ENCODE measurements at places on chromosomes 2 and 18.

DNA sequence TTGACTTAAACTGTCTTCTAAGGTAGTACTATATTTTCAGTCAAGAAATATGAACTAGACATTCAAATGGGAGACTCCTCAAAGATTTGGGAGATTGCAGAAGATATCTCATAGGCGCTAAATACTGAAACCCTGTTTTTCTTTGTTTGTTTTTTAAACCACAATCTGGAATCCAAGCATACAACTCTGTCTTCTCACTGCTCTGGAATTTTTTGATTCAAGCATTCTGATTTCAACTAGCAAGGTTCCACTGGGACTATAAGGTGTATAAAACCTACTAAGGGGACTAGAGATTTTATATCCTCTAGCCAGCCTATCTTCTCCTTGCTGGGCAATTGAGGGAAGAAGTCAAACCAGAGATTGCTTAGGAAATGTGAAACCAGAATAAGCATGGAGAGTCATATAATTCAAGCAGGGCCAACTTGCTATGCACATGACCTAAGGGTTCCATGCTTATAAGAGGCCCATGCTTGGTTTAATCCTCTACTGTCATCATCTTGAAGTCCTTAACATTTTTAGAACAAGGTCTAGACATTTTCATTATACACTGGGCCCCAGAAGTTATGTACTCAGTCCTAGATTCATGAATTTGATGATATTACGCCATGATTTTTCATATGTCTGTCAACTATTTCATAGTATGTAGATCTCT lies 405.5 kb downstream of the PARD3B start:
- DNase-seq: no peak

DNA sequence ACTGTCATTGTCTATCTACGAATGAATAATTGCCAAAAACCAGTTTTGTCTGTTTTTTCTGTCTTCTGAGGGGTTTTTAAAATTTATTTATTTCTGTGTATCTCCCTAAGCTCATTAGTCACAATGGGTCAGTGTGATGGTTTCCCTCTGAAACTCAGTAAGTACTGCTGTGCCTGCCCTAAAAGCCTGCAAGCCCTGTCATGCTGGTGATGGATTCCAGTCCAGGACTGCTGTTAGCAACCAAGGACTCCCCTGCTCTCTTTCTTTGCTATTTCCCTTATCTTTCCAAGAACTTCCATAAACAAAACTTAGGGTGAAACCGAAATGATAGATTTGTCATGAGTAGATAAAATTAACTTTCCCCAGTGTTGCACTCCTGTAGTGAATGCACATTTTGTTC lies 11.8 kb upstream of the DSG2 start:
- DNase-seq: no peak

DNA sequence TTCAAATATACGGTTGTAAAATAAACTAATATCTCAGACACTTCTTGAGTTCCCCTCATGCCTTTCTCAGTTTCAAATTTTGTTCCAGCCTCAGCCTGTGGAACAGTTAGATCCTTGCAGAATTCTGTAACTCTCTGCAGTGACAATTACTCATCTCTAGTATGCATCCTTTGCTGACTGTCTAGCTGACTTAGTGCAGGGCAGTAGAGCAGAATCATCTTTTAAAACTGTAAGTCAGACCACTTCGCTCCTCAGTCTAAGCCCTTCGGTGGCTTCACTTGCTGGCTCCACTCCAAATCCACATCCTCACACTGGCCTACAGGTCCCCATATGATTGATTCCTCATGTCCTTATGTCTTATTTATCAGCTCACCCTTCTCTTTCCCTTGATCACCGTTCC lies 164.1 kb upstream of the ZSWIM2 start:
- no peak for DNase-seq

- DNase-seq: no peak
Observed at GRCh38 chr2:8416001-8416571, 265.8 kb upstream of the ID2 start.
